Tibial nerve (tissue), 4 donors: ENCODE measurements at places on chromosomes 6 and 20. TPM values are rescaled to one million over a fixed set of nuclear protein-coding genes. Genes with fewer than 3 reads are reported as not detected.

DNA sequence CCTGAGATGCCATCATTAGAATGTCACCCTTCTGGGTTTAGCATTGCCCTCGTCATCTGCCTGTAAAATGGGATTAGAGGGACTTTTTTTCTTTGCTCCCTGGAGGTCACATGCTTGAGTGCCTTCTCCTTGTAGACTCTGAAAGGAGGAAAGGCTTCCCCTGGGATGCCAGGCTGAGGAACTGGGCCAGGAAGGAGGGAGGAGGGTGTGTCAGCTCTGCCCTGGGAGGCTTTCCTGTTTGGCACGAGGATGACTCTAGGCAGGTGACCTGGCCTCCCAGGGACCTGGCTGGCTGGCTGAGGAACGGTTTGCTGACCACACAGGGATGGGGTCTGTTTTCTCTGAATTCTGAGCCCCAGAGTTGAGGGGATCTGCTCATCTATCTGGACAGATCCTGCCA lies 137.9 kb upstream of the RNF24 start:
- no peaks in the 10 kb centered on the region for H3K36me3 ChIP-seq
- H3K27me3 ChIP-seq: no peaks in the 10 kb centered on the region
- no peak overlapping the region for H3K4me3 ChIP-seq
- H3K27ac ChIP-seq: peak overlapping the region; percentile 67

GRCh38 chr6:46016063-46016608 lies 476 bp upstream of the CLIC5 start:
- H3K36me3 ChIP-seq: no peaks in the 10 kb centered on the region
- DNase-seq: no peak

DNA sequence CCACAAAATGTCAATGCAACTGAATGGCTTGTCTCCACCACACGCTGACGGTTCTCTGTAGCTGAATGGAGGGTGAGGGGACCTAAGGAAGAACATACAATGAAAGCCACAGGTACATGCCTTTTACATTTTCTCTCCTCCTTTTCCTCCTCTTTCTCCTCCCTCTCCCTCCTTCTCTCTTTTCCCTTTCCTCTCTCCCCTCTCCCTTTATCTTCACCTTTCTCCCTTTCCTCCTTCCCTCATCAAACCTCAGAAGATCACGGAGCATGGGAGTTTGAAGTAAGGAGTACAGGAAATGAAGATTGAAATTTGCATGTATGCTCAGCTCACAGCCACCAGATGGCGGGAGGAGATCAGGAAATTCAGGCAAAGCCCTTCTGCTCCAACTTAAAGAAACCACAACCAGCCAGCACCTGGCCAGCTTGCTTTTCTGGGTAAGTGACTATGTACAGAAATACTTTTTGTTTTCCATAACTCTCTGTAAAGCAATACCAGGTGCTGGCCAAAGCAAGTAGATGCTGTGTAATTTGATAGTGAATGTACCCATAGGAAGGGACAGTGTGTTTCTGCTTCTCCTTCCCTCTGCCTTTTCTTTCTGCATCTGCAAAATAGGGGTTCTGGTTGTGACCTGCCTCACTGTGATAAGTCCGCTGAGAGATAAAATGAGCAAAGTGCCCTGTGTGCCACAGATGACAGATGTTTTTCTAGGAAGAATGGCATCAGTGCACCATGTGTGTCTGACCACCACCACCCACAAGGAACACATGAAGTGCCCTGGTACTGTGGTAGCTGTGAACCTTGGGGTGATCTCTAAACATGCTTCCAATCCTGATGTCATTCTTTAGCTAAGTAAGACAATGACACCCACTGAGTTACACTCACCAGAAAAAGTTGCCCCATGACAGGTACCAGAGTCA lies 18.6 kb upstream of the FOXO3 start:
- no peaks in the 10 kb centered on the region for H3K27me3 ChIP-seq
- H3K4me1 ChIP-seq: peaks cover 3% of the 10 kb centered on the region
- no peaks in the 10 kb centered on the region for H3K36me3 ChIP-seq
- no peak overlapping the region for H3K27ac ChIP-seq
- DNase-seq: peak; percentile 68
- no peak overlapping the region for H3K4me3 ChIP-seq

GRCh38 chr6:30494291-30494861 lies 5.1 kb downstream of the HLA-E start:
- peaks cover 4% of the 10 kb centered on the region for H3K36me3 ChIP-seq
- H3K4me3 ChIP-seq: no peak overlapping the region
- no peaks in the 10 kb centered on the region for H3K4me1 ChIP-seq
- DNase-seq: no peak
- H3K27ac ChIP-seq: no peak overlapping the region

DNA sequence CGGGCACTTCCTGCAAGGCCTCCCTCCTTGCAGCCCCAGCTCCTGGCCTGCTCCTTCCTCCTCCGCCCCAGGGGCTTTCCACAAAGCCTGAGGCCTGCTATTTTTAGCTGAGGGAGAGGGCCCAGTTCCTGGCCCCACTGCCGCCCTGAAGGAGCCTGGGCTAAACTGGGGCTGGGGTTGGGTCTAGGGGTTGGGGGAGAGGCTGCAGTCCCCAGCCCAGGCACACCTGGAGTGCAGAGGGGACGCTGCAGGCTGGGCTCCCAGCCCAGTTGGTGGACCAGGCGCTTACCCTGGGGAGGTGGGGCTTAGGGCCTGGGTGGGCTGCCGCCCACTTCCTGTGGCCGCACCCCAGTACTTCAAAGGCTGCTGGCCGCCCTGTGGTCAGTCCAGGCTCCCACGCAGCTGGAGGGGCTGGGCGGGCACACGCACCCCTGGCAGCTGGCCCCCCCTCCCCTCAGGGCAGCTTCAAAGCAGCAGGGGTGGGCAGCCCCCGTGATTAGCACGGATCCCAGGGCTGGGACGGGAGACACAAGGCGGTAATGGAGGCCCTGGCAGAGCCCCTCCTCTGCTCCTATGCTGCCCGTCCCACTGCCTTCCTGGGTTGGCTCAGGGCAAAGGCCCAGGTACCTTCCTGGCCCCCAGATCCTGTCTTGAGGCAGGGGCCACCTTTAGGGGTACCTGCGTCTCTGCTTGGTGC lies 7.1 kb upstream of the ABHD16B start:
- H3K27ac ChIP-seq: no peak overlapping the region
- H3K4me1 ChIP-seq: peaks cover 35% of the 10 kb centered on the region
- peak overlapping the region; percentile 21 for H3K4me3 ChIP-seq
- no peak for DNase-seq

Gene CSNK2A1
- 65.9 TPM for total RNA-seq

GRCh38 chr20:49630396-49630951 lies 62.5 kb upstream of the PTGIS start:
- H3K27ac ChIP-seq: no peak overlapping the region
- H3K4me1 ChIP-seq: no peaks in the 10 kb centered on the region
- H3K4me3 ChIP-seq: no peak overlapping the region
- no peaks in the 10 kb centered on the region for H3K27me3 ChIP-seq
- DNase-seq: no peak

Gene CLVS2
- 0.22 TPM for total RNA-seq
